ENCODE measurements at places on chromosomes 11 and 22.

GRCh38 chr11:73566977-73567755 is 30.7 kb downstream of the FAM168A start:
- no peak for DNase-seq

GRCh38 chr11:35531246-35531645 is 5.8 kb upstream of the PAMR1 start:
- no peak for DNase-seq

DNA sequence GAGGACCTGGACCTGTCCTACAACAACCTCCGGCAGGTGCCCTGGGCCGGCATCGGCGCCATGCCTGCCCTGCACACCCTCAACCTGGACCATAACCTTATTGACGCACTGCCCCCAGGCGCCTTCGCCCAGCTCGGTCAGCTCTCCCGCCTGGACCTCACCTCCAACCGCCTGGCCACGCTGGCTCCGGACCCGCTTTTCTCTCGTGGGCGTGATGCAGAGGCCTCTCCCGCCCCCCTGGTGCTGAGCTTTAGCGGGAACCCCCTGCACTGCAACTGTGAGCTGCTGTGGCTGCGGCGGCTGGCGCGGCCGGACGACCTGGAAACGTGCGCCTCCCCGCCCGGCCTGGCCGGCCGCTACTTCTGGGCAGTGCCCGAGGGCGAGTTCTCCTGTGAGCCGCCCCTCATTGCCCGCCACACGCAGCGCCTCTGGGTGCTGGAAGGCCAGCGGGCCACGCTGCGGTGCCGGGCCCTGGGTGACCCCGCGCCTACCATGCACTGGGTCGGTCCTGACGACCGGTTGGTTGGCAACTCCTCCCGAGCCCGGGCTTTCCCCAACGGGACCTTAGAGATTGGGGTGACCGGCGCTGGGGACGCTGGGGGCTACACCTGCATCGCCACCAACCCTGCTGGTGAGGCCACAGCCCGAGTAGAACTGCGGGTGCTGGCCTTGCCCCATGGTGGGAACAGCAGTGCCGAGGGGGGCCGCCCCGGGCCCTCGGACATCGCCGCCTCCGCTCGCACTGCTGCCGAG is 1.5 kb downstream of the LRFN4 start:
- no peak for DNase-seq

- no peak for DNase-seq
These were observed 1403.0 kb downstream of the BRD1 start for GRCh38 chr22:48424661-48425060.

- DNase-seq: no peak
These were observed 1.6 kb downstream of the CAPN1 start for GRCh38 chr11:65183201-65183891.

DNA sequence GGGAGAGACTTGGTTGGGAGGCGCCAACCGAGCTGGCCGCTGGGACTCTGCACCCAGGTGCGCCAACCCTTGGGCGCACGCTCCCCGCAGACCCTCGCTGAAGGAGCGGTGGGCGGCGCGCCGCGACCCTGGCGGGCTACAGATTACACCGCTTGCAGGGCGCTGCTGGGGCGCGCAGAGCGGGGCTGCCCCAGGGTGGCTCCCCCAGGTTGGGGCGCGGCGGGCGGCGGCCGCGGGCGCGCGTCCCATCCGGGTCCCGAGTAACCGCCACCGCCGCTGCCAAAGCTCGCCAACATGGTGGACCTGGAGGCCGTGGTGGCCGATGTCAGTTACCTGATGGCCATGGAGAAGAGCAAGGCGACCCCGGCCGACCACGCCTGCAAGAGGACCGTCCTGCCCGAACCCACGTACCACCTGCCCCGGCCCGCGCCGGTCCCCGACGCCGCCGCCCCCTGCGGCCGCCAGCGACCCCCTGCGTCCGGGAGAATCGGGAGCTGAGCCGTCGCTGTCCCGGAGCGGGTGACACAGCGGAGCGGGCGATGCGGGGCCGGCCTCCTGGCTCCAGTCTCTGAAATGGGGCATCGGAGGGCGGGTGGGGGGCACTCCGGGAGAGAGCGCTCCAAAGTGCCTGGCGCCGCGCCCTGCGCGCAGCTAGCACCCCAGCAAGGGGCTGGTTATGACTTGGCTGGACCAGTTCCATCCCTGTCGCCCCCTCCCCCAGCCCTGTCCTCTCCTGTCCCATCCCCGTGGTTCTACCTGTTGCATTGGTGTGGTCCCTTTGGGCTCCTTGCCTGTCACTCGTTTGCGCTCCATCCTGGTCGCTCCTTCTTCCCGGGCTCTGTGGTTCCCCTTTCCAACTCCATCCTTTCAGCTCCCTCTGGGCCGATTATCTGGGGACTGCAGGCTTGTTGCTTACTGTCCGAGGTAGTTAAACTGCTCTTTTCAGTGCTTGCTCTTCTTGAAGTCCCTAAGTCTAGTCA is 143.3 kb upstream of the GRK3 start:
- no peak for DNase-seq

All from stimulated activated CD4-positive, alpha-beta T cell treated with anti-CD3 and anti-CD28 coated beads, Interleukin-1b, Interleukin-23, amount 100 ng/mL, for 1 hour (primary cell).